ENCODE measurements at places on chromosomes 2 and 18.
A peak's percentile ranks its signal among the peaks of the same experiment; 100 is the strongest.

- DNase-seq, result no peak
Measured at GRCh38 chr2:20666304-20667150, at the start of gene GDF7. Gene GDF7, plus strand, starts transcription at chr2:20667144. Its CDS starts 96 bp downstream, at chr2:20667240.

DNA sequence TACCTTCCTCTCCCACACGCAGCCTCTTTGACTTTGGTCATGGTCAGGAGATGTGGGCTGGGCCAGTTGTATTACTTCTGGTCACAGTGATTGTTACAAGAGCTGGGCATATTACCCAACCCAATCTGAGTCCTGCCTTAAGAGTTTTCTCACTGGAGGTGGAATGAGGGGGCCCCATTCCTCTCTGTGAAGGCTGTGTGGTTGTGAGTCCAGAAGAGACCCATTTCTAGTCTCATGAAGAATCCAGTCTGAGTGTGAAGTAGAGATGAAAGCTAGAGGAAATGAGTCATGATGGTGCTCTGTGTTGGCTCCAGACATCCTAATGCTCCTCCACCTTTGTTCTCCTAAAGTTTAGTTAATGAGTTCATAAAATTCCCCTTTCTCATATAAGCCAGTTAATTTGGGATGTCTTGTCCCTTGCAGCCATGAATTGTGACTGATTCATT lies 50.8 kb upstream of the RASGRP3 start:
- DNase-seq, result no peak

DNA sequence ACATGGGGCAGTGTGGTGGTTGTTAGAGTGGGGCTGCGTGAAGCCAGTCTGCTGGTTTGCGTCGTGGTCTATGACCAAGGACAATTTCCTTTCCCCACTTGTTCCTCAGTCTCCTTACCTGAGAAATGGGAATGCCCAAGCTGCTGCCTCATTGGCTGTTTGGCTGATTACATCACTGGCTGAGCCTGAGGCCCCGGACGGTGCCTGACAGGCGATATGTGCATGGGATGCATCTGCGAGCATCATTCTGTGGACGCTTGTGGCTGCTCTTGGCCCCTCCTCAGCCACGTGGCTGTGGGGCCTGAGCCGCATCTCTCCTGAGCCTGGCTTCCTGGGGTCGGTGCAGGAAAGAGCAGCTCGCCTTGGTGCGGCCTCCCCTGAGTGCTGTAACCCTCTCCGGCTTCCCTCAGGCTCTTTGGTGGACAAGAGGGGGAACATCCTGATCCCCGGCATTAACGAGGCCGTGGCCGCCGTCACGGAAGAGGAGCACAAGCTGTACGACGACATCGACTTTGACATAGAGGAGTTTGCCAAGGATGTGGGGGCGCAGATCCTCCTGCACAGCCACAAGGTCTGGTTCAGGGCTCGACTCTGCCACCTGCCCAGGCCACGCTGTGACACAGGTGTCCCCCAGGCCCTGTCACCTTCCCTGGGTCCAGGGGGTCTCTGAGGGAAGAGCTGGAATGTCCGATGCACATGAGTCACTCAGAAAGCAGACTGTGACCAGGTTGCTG lies 17.2 kb downstream of the CNDP2 start:
- DNase-seq, result no peak

- no peak for DNase-seq
Measured at GRCh38 chr2:18077704-18078103, 199.2 kb downstream of the KCNS3 start.

- DNase-seq, result no peak
Measured at GRCh38 chr18:23284629-23285028, 149.3 kb downstream of the CABLES1 start.

DNA sequence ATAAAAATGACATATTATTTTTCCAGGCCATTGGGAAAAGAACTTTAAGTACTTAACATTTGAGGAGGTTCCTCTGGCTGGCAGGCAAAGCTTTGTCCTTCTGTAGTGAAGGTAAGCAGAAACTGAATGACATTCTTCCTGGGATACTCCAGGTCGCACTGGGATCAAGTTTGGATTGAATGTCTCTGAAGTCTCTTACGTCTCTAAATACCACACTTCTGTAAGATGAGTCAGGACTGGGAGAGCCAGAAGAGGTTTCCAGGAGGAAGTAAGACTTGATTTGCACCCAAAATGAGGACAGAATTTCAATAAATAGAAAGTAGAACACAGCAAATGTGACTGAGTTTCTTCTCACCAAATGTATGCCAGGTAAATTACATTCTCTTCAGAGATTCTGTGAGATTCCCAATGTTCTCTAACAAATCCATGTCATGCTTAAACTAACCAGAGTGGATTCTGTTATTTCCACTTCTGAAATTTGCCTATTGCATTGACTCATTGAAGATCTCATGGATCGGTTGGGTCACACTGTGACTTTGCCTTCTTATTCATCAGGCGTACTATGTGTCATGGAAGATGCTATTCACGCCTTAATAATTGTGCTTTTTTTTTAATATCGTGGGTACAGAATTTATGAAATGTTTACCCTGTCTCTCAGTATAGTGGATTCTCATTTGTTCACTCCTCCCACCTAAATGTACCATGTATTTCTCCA lies 25.5 kb upstream of the VIT start:
- no peak for DNase-seq

DNA sequence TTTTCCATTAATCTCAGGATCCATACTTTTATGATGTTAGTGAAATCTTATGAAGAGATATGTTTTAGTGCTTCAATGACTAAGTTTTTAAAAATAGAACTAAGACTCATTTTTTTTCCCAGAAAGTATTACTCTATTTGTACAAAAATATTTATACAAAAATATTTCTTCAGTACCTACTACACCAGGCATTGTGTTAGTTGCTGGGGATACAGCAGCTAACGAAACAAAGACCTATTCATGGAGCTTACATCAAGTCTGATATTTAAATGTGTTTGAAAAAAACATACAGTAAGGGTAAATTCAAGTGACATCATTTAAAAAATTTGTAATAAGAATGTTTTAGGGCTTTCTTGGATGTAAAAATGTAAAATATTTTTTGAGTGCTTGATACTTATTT lies 11.6 kb downstream of the VAPA start:
- no peak for DNase-seq

GRCh38 chr2:174764280-174765255 lies at the start of gene CHRNA1:
Gene CHRNA1, minus strand, starts transcription at chr2:174764472. Its CDS starts 78 bp downstream, at chr2:174764394.
- no peak for DNase-seq

DNA sequence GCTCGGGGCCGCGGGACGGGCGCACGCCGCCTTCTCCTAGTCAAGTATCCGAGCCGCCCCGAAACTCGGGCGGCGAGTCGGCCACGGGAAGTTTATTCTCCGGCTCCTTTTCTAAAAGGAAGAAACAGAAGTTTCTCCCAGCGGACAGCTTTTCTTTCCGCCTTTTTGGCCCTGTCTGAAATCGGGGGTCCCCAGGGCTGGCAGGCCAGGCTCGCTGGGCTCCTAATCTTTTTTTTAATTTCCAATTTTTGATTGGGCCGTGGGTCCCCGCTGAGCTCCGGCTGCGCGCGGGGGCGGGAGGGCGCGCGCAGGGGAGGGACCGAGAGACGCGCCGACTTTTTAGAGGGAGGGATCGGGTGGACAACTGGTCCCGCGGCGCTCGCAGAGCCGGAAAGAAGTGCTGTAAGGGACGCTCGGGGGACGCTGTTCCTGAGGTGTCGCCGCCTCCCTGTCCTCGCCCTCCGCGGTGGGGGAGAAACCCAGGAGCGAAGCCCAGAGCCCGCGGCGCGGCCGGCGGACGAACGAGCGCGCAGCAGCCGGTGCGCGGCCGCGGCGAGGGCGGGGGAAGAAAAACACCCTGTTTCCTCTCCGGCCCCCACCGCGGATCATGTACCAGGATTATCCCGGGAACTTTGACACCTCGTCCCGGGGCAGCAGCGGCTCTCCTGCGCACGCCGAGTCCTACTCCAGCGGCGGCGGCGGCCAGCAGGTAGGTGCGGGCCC lies 617 bp downstream of the FOSL2 start:
- DNase-seq, result peak; percentile 40

GRCh38 chr18:23412351-23412964 lies 40.6 kb upstream of the RIOK3 start:
- DNase-seq, result no peak

DNA sequence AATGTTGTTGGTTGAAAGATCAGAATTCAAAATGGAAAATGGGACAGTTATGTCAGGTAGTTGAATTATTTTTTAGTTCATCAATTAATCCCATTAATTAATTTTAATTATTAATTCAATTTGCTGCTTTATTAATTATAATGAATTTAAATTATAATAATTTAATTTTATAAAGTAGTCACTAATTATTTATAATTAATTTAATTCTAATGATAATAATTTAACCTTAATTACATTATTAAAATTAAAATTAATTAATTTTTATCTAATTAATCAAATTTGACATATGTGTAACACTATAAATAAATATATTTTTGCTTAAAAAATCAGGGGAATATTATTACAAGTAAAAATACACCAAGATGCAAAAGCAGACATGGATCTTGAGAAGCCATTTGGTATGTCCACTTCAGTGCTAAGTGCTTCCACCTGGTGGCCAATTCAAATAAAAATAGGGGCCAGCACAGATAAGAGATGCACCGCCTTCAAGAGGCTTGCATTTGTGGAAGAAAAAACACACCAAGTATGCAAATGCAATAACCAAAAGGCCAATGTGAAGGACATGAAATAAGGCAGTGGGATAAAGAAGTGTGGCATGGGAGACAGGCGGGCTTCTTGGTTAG lies 73.2 kb downstream of the MBP start:
- DNase-seq, result peak; percentile 48

DNA sequence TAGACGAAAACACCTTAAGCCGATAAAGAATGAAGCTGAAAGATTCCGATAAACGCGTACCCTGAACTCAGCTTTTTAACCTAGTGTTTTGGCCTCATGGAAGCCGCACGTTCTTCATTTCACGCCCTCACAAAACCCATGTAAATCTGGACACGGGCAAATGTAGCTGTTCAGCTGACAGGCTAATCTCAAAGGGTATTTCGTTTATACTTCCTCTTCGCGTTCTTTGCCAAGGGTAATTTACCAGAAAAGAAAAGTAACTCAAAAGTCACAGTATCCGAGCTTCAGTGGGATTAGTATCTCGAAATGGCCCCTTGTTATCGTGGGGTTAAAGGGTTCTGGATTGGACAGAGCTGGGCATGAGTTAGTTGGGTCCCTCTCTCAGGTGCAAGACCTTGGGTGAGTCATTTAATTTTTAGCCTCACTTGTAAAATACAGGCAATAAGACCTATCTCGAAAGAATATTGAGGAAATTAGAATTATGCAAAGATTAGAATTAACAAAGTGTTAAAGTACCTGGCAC lies 22.0 kb upstream of the STPG4 start:
- DNase-seq, result no peak

GRCh38 chr2:241485172-241485911 lies 23.0 kb downstream of the STK25 start:
- no peak for DNase-seq

- no peak for DNase-seq
Measured at GRCh38 chr2:27988306-27988705, 97.8 kb downstream of the BABAM2 start.

DNA sequence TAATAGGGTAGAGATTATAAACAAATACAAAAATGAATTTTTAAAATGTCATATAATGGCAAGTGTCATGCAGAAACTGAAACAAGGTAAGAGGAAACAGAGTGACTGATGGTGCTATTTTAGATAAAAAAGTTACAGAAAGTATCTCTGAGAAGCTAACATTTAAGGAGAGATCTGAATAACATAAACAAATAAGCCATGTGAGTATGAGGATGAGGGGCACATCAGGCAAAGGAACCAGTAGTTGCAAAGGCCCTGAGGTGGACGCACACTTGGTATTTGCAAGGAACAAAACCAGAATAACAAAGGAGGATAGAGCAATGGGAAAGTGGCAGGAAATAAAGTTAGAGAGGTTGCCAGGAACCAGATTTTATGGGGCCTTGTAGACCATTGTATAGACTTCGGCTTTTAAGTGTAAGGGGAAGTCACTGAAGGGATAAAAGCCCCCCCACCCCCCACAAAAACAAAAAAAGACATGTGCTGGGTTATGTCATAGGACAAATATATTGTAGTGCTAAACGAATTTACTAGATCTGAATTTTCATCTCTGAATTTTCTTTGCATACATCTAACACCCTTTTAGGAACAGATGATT lies 159.2 kb downstream of the DTNB start:
- DNase-seq, result no peak

DNA sequence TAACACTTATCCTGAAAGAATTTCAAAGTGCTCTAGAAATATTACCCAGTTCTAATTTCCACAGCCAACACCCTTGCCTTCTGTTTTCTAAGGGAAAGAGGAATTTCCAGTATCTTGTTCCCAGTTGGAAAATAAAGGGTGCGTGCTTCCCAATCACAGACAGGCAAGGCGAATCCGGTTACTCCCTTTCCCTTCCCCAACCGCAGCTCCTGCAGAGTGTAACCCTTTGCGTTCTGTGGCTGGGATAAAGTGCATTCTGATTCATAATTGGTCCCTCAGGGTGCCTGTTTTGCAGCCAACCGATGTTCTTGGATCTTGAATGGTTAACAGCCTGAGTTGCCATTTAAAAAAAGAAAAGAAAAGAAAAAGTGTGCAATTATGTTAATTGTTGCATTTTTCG lies 40.6 kb upstream of the PGAP1 start:
- DNase-seq, result no peak

- DNase-seq, result no peak
Measured at GRCh38 chr18:54163453-54163852, 61.0 kb downstream of the MBD2 start.
